Stimulated activated CD4-positive, alpha-beta T cell treated with anti-CD3 and anti-CD28 coated beads, Interleukin-1b, Interleukin-23, amount 100 ng/mL, for 1 hour (primary cell): ENCODE measurements at places on chromosomes 12 and 14.

DNA sequence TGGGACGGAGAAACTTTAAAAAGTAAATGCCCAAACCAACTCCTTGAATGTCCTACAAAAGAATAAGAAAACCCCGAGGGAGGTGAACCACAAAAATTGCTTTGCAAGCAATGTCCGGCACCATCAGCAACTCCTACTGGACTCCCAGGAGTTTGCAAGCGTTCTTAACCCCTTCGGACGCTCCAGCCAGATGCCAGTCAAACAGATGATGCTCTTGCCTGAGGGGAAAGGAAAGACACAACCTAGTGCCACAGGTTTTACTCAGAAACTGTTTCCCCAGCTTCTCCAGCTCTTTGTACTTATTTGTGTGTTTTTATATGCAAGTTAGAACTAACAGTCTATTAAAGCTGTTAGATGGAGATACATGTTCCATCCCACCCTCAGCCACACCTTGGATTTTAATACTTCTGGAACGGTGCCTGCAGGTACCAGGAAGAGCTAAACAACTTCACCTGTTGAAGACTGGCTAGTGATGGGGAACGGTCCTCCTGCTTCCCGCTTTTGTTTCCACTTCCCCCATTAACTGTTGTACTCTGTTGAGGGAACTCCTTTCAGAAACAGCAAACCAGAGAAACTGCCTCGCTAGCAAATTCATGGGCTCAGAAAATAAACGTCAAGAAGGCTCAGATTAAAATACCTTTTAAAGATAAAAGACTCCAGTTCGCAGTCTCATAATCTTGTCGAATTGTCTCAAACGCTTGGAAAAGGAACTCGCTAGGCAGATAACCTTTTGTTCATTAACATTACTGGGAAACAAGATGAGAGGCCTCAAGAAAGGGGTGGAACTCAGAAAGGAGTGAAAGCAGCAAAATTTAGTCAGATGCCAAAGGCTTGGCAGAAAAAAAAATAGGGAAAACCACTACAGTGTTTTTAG, 1.1 kb upstream of the FERMT2 start:
- DNase-seq, result no peak

GRCh38 chr14:51873221-51873893, 12.9 kb downstream of the GNG2 start:
- DNase-seq, result no peak

- DNase-seq, result no peak
Observed at GRCh38 chr14:40218282-40218941, 786.2 kb upstream of the FBXO33 start.

DNA sequence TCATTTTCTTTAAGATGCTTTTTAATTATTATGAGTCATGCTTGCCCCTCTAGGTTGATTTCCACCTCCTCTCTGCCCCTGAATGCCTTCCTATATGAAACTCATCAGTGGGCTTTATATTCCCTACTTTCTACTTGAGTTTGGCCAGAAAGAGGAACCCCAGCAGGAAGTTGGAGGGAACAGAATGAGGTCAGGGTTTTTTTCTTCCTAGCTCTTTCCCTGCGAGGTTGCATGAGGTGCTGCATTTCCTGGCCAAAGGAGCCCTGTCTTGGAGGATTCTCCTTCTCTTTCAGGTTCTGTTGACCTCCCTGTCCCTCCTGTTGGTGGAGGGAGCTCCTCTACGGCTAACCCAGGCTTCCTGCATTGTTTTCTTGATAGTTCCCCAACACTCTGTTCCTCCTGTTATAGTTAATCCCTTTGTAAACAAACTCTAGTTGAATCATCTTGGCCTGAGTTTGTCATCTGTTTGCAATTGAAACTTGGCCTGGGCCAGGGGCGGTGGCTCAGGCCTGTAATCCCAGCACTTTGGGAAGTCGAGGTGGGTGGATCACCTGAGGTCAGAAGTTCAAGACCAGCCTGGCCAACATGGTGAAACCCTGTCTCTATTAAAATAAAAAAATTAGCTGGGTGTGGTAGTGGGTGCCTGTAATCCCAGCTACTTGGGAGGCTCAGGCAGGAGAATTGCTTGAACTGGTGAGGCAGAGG, 15.3 kb upstream of the SPIC start:
- DNase-seq, result no peak

DNA sequence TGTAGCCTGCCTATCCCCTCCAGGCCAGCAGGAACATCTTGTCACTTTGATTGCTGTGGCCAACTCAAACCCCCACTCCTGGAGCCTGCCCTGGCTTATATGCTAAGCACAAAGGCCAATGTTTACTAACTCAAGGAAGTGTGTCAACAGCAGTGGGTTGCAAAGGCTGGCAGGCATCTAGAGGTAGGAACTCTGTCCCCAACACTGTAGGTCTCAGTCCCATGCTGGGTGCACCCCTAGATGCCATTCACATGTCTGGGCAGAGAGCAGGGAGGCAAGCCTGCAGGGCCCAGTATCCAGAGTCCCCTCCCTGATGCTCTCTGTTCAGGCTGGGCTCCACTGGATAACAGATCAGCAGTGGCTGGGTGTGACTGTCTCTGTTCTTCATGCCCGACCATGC, 1.6 kb upstream of the HPD start:
- DNase-seq, result no peak

- no peak for DNase-seq
Observed at GRCh38 chr12:114355389-114356088, 50.4 kb downstream of the TBX5 start.

DNA sequence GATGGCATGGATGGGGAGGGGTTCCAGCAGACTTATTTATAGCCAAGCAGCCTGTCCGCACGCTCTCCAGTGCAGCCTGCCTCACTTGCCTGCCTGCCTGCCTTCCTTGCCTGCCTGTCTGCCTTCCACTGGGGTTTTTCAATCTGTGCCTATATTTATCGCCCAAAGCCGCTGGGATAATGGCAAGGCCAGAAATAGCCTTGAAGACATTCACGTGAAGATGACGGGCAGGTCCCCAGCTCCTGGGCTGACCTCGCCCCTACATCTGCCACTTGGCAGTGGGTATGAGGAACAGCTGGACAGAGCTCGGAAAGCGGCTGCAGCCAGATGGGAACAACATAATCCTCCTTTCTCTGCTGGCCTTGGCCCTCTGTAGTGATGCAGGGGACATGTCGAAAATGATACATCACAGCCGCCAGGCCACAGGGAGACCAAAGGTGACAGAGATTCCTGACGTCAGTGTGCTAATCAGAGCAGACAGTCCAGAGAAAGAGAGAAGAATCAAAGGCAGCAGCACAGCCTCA, 53.3 kb downstream of the PITPNM2 start:
- no peak for DNase-seq

DNA sequence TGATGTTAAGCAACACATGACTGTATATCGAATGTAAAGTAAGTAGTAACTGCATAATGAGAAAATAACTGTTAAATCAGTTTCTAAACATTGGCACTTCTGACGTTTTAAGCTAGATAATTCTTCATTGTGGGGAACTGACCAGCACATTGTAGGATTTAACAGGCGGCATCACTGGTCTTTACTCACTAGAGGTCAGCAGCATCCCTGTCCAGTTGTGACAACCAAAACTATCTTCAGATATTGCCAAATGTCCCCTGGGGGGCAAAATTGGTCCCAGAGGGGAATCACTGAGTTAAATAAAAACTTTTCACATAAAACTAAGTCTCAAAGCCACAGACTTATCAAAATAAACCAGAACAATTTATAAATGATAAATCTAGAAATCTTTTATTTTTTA, 65.3 kb downstream of the BLTP3B start:
- DNase-seq, result no peak

GRCh38 chr14:69711065-69711464, 55.9 kb upstream of the SRSF5 start:
- no peak for DNase-seq

GRCh38 chr12:3078086-3078820, 1.1 kb downstream of the TSPAN9 start:
- DNase-seq, result no peak

DNA sequence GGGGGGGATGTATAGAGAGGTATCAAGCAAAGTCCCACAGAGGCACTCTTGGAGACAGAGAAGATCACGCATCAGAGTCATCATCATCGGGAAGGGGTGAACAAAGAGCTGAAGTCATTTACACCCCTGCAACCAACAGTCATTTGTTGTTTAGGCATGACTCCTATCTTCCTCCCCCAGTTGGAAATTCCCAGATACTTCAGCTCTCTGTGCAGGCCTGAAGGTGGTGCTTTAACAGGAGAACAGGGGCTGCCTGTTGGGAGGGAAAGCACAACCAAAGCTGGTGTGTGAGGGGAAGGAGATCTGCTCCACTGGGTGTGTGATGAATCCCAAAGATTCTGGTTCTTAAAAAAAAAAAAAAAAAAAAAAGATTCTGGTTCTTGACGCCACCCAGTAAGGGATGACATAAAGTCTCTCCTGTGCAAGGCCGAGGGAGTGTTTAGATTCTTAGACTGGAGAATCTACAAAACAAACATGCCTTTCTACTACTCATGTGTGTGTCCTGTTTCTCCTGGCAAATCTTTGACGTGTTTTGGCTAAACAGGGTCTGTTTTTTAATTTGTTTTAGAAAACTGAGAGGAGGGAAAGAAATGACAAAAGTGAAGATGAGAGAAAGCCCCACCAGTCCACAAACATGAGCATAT, 121.0 kb upstream of the ARHGAP5 start:
- no peak for DNase-seq

DNA sequence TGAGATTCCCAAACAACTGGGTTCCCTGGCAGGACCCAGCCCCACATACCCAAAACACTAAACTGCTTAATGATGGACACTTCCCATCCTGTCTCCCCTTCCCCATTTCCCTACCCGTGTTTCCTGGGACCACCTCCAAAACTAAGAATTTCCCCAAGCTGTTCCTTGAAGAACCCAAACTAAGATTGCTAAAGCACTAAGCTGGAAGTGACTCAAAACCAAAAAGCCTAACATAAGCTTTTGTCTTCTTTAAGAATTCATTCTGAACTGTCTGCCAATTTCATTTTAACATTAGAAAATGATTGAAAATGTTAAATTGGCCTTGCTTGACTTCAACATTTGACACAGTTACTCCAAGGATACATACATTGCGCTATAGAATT, 29.5 kb upstream of the STAB2 start:
- no peak for DNase-seq

DNA sequence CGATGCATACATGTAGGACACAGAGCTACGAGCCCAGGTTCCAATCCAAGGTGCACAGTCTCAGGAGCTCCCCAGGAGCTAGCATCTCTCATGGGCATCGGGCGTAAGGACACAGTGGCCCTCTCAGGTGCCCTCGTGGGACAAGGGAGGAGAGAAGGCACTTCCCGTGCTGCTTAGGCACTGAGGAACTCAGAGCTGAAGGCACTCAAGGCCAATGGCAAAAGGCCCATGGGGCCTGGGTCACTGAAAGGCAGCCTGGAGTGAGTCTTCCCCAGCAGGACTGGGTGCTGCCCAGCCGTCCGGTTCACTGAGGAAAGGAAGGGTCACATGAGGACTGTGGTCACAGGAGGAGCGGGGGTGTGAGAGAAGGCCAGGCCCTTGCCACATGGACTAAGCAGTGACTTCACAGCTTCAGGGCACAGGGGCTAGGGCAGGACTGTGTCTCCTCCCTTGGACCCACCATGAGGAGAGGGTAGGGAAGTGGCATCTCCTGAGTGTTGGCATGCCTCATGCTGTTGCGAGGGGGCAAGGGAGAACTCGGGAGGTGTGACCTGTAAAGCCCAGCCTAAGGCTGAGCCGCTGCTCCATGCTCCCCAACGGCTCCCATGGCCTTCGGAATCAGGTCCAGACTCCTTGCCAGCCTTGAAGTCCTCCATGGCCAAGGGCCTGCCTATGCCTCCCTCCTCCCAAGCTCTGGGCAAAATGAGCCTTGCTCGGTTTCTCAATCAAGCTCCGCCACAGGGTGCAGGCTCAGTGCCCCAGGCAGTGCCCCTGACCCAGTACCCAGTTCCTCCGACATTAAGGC, 51.8 kb downstream of the CHGA start:
- DNase-seq, result no peak

DNA sequence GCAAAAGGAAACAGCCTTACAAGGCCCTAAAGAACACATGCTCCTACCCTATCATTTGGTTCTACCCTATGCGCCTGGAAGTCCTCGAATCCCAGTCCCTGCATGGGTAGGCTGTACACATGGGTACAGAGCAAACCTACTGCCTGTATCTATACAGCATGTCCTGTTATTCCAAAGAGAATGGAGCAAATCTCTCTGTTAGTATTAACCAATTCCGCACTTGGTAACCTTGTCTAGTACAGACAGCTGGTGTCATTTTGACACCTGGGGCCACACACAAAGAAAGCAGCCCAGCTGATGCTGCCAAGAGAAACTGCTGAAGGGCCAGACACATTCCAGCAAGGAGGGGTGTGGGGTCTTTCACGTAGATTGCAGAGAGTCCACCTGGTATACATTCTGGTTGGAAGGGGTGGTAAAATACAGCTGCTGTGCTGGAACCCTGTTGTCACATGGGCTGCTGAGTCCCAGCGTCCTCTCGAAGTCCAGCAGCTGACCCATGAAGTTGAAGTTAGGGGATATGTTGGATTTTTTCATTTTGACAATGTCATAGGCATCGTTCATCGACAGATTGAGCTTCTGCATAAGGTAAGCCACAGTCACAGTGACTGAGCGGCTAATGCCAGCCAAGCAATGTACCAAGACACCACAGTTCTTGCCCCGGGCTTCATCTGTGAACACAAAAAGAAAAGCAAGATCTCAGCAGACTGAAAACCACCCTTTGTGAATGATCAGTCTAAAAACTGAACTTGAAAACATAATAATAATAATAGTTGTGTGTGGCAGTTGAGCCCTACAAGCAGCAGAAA, 3.2 kb downstream of the DUSP6 start:
- DNase-seq, result no peak

DNA sequence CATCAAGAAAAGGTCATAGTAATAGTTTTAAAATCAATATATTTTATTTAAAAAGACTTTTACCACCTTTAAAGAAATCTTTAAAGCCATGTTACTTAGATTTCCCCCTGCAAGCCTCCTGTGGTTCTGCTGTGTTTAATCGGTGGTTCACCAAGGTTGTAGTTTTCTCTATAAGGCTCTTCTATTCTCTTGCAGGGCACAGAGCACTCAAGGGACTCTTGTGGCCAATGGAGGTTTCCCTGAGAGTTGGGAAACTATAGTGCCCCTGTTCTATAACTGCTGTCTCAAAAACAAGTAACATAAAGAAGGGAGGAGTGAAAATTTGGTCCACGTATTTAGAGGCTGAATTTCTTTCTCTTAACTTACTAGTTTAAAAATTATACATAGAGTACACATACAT, 25.0 kb downstream of the DACT1 start:
- DNase-seq, result no peak

GRCh38 chr12:80967565-80967964, 29.8 kb upstream of the LIN7A start:
- DNase-seq, result no peak

- DNase-seq, result no peak
Observed at GRCh38 chr14:33796356-33796755, 154.5 kb downstream of the EGLN3 start.

- DNase-seq, result no peak
Observed at GRCh38 chr14:104680806-104681688, 8.4 kb upstream of the INF2 start.

- no peak for DNase-seq
Observed at GRCh38 chr12:20798554-20798953, 12.0 kb upstream of the SLCO1B3 start.

GRCh38 chr14:71539650-71540285, 392.5 kb upstream of the RGS6 start:
- no peak for DNase-seq
